Activated T-cell treated with anti-CD3 and anti-CD28 coated beads for 48 hours (primary cell): ENCODE measurements at places on chromosomes 1 and 21.

GRCh38 chr1:150192012-150192411 lies 42.3 kb downstream of the PLEKHO1 start:
- DNase-seq: no peak

GRCh38 chr1:185284533-185285276 lies 32.3 kb downstream of the IVNS1ABP start:
- DNase-seq: no peak

DNA sequence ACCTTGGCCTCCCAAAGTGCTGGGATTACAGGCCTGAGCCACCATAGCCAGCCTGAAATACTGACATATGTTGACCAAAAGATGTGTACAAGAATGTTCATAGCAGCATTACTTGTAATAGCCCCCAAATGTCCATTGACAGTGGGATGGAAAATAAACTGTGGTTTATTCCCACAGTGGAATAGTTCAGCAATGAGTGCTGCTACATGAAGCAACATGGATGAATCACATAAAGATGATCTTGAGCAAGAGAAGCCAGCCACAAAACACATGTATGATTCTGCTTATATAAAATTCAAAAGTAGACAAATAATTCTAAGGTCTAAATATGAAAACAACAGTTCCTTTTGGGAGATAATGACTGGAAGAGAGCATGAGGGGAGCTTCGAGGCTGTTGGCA lies 9.1 kb upstream of the CREG1 start:
- DNase-seq: no peak

GRCh38 chr1:150987924-150988323 lies 5.8 kb downstream of the ANXA9 start:
- DNase-seq: no peak

DNA sequence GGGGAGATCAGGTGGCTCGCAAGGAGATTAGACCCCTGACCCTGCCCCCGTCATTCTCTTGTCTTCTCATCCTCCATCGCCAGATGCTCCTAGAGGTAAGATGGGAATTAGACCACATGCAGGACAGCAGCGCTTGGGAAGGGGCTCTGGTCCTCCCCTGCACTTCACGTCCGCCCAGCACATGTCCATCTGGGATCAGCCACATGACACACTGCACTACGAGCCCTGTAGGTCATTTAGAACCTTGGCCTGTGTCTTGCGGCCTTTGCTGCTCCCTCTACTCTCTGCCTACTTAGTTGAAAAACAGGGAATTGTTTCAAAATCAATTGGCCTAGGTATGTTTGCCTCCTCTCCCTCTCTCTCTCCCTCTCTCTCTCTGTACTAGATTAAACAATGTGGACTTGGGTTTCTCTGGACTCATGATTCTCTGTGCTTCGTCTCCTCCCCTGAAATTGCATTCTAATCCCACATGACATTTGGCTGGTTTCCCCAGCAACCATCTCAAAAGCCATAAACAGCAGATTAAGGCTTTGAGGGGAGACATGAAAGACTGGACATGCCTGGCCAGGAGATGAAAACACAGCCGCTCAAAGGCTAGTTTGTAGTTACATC lies 3.8 kb upstream of the NCMAP start:
- DNase-seq: no peak

DNA sequence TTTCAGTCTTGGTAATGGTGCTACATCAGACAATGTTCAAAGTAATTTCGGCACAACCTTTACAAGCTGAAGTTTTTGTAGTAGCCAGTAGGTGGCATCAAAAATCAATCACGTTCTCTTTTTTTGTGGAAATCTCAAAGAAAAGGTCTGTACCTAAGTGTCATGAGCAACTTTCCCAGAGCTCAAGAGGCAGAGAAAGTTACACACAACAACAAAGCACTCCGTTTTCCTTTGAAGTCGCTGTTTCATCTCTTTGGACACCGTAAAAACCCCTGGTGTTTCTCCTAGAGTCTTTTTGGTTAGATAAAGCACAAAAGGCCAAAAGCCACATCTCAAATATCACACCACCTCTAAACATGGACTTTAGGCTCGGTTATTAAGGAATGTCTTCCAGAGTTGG lies 131.6 kb downstream of the LHX8 start:
- DNase-seq: no peak

GRCh38 chr21:28655471-28655870 lies 337.2 kb downstream of the LTN1 start:
- no peak for DNase-seq

- no peak for DNase-seq
Observed at GRCh38 chr21:16517383-16517782, 787.6 kb downstream of the USP25 start.

DNA sequence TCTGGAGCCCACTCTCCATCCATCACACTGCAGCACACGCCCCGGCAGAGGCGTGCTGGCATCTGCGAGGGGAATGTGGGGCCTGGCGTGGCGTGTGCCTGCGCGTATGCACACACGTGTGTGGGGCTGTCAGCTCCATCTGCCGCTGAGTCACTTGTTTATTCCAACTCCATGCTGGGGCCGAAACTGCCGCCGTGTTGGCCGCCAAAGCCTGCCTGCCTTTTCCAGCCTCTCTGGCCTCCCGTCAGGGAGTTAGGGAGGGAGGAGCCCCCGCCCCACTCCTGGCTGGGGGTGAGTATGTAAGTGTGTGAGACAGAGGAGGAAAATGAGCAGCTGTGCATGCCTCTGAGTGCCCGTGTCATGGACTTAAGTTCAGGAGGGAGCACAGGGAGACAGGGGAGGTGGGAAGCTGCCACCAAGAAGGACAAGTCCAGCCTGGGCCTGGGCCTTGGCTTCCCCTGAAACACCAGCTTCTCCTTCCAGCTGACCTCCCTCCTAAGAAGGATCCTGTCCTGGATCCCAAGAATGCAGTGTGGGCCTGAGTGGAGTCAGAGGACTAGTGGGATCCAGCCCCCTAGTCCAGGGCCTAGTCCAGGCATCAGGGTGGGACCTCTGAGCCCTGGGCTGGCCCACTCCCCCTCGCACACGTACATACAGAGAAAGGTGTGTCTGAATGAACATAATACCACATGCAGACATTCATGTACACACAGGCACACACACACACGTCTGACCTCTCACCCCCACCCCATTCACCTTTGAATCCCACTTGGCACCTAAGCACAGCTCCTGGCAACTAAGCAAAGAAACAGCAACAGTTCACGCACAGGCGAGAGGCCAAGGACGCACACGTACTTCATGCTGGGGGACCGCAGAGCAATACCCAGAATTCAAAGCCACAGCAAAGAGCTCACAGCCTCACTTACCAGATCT lies 24.7 kb downstream of the MEF2D start:
- DNase-seq: no peak

DNA sequence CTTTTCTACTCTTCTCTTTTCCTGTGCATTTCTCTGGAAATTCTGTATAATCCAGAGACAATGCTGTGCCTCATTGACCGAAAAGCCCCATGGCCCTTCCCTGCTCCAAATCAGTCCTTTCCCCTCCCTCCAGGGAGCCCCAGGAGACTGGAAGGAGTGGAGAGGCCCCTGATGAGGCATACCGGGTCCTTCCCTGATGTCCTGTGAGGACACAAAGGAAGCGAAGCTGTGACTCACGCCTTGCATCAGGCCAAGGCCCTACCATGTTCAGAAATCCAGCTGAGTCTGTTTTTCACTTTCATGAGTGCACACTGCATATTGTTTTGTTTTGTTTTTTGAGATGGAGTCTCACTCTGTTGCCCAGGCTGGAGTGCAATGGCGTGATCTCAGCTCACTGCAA lies 38.7 kb upstream of the BECN2 start:
- no peak for DNase-seq

DNA sequence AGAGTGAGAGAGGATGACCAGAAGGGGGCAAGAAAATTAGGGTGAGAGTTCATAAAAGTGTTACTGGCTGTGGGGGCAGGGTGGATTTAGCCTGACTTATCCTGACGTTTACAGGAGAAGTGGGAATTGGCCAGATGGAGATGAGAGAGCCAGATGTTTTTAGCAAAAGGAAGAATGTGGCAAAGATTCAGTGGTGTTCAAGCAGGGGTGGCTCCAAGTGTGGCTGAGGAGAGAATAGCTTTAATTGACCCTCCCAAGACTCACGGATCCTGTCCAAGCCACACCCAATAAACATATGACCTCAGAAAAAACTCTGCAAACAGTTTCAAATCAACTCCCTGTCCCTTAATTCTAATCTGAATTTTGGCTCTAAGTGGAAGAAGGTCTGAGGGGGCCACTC lies 35.2 kb upstream of the EDEM3 start:
- DNase-seq: no peak

- DNase-seq: no peak
Observed at GRCh38 chr1:208206092-208206698, 38.0 kb downstream of the PLXNA2 start.

DNA sequence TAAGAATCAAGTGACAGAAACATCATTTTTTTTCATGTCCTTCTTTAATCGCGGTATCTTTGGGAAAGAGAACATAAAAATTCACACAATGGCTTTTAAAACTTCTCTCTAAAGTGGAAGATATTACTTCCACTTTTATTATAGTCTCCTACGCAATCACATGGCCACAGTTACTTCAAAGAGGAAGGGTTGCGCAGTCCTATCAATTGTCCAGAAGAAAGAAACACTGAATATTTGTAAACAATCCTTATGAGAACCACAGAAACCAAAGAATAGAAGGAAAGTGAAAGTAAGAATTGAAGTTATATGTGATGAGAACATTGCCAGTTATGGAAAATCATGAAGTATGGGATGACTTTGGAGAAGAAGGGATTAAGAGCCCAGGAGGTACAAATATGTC lies 32.6 kb downstream of the CFH start:
- no peak for DNase-seq

- DNase-seq: no peak
Observed at GRCh38 chr1:45568421-45568820, 15.4 kb upstream of the NASP start.

GRCh38 chr1:167043752-167044488 lies 46.3 kb downstream of the GPA33 start:
- peak; percentile 67 for DNase-seq

- DNase-seq: no peak
Observed at GRCh38 chr1:179079113-179079761, 2.6 kb upstream of the TOR3A start.

GRCh38 chr1:25193229-25193628 lies 39.1 kb downstream of the SYF2 start:
- no peak for DNase-seq

GRCh38 chr1:185512442-185512841 lies 195.4 kb upstream of the IVNS1ABP start:
- DNase-seq: no peak
